NCI-H748 treated with DMSO at 0.1 percent for 48 hours (cell line): ENCODE measurements at places on chromosomes 13 and 19.

DNA sequence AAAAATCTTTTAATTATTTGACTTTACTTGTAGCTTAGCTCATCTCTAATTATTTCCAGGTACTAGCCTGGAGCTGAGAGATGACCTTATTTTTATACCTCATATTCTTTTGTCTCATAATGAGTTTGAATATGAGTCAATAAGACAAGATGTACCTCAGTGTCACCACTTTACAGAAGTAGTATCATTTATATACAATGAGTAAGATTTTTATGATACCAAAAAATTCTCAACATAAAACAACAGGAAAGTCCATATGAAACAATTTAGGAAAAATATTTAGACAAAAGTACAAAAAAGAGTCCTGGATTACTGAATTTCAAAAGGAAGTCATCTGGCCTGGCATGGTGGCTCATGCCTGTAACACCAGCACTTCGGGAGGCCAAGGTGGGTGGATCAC, 21.4 kb upstream of the USP12 start:
- no peak for DNase-seq

GRCh38 chr19:31611046-31611877, 262.0 kb upstream of the TSHZ3 start:
- no peak for DNase-seq

DNA sequence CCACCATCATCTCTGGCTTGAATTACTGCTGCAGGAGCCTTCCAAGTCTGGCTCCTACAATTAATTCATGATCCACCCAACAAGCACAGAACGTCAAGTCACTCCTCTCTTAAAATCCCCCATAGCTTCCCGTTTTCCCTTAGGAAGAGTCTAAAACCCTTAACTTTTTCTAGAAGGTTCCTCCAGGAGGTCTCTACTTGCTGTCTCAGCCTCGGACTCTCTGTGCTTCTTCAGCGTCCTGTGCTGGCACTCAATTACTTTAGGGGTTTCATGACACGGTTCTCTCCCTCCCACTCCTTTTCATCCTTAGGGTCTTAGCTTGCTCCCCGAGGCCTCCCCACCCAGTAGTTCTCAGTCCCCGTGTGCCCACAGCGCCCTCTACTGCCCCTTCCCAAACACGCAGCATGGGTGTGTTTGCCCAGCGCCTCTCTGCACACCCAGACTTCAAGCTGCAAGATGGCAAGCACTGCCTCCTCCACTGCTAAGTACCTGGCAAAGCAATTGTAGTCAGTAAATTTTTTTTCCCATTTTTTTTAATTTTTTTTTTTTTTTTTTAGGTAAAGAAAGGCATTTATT, 25.8 kb upstream of the MAP3K10 start:
- DNase-seq, result no peak

GRCh38 chr13:55516610-55517009, 1624.1 kb upstream of the PRR20A start:
- DNase-seq, result no peak

DNA sequence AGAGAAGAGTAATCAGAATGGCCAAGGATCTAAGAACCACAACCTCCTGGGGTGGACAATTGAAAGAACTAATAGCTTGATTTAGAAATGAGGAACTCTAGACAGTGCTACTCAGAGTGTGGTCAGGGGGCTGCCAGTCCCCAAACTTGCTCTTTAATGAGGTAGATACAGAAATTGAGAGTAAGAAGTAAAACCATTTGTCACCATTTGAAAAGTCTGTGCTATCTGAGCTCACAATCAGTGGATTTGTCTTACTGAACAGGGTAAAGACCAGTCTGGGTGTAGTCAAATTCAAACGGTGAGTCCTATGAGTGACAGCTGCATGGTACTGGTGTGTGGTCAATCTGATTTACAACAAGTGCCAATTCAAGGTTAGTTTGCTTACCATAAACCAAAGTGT, 118.9 kb downstream of the KL start:
- no peak for DNase-seq

GRCh38 chr19:1354970-1355567, 28.6 kb upstream of the NDUFS7 start:
- no peak for DNase-seq

- DNase-seq, result no peak
Observed at GRCh38 chr19:29804493-29804892, 7.3 kb upstream of the CCNE1 start.

DNA sequence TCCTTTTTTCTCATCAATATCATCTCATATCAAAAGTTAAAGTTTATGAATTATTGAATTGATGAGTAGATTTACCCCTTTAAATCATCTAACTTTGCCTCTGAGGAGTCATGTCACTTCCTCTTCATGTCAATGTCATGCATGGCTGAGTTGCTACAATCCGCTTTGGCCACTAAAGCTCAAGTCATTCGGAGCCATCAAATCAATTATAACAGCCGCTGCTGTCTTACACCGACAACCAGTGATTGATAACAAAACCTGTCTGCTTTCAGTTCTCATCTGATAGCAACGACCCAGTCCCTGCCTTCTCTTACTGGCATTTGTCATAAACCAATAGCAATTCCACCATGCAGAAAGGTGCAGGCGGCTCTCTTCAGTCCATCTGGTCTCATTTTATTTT, 429.3 kb downstream of the DIAPH3 start:
- DNase-seq, result no peak

DNA sequence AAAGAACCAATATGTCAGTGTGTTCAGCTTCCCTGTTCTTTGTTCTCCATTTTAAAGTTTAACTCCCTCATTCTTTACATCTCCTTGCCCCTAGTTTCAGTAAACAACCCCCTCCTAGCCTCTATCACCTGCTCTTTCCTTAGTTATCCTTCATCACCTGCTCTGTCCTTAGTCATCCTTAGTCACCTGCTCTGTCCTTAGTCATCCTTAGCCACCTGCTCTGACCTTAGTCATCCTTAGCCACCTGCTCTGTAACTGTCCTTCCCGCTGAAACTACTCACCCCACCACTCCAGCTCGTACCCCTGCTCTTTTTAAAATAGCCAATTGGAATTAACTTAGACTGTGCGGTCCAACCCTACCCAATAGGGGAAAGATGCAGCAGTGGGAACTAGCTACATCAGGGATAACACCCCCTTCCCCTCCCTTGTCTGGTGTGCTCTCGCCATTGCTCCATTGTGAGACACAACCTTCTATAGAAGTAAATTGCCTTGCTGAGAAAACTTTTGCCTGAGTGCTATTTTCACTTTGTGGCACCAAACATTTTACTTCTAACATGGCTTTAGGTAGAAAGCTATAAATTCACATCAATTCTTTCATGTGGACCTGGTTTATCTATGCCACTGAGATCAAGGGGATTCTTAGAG, 16.2 kb downstream of the EDNRB start:
- DNase-seq, result no peak
